ENCODE measurements at places on chromosomes 2 and 18.

GRCh38 chr2:13770279-13770678, 862.2 kb upstream of the LRATD1 start:
- no peak for DNase-seq

GRCh38 chr2:217562871-217563480, 439.8 kb downstream of the TNS1 start:
- no peak for DNase-seq

GRCh38 chr2:17625446-17625845, 85.0 kb downstream of the VSNL1 start:
- DNase-seq = peak; percentile 63

- DNase-seq = no peak
Measured at GRCh38 chr18:48385596-48385995, 23.6 kb downstream of the ZBTB7C start.

GRCh38 chr2:66661253-66662173, 226.6 kb downstream of the MEIS1 start:
- no peak for DNase-seq

DNA sequence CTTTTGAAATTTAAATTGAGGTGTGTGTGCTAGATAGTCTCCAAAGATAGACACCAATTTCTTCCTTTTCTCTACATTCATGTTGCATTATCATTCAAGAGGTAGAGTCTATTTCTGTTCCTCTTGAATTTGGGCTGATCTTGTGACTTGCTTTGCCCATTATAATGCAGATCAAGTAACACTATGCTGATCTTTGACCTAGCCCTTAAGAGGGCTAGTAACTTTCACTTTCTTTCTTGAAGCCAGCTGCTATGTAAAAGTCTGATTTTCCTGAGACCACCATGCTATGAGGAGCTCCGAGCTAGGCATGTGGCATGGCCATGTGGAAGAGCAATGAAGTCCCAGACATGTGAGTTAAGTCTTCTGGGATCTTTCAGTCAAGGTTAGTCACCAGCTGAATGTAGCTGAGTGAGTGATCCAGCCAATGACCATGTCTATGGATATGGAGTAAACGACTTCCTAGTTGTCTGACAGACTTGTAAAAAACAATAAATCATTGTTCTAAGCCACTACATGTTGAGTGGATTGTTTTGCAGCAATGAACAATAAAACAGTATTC, 189.4 kb upstream of the CWC22 start:
- no peak for DNase-seq

DNA sequence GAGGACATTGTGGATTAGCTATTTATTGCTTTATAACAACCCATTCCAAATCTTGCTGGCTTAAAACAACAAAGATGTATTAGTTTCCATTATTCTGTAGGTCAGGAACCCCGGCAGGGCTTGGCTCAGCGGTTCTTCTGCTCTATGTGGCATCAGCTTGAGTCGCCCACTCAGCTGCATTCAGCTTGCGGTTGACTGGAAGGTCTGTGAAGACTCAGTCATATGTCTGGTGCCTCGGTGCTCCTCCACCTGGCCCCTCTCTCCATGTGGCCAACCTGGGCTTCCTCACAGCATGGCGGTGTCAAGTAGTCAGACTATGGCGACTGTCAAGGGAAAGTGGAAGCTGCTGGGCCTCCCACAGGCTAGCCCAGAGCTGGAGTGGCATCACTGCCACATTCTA, 48.6 kb downstream of the EMILIN2 start:
- DNase-seq = no peak

DNA sequence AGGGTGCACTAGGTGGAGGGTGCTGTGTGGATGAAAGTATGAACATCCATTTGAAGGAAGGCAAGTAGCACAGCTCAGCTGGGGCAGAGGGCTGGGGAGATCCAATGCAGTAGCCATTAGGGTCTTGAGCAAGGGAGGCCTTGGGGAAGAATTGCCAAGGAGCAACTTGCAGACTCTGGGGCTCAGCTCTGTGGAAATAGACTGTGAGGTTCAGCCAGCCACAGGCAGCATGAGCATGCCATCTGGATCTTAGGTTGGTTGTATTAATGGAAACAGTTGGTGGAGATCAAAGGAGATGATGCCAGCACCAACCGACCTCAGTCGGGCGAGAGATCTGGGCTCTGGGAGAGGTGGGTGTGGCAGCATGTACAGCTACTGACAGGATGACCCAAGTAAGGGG, 5.6 kb downstream of the ZAP70 start:
- no peak for DNase-seq

GRCh38 chr2:26359886-26360473, 13.4 kb upstream of the ADGRF3 start:
- no peak for DNase-seq

- DNase-seq = no peak
Measured at GRCh38 chr18:354471-354870, 86.6 kb upstream of the THOC1 start.

DNA sequence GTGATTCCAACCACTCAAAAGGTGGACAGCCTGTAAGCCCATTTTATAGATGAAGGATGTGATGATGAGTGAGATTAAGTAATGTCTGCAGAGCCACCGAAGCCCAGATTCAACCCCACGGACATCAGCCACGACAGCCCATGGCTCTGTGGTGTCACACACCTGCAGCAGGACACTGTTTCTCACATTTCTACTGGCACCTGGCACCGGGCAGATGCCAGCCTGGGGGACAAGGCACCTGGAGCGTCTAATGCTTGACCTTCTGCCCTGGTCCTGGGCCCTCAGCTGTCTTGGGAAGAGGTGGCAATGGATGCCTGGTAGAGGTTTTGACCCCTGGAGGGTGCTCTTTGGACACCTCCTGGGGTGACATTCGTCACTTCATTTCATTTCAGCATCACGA, 176.3 kb downstream of the ANAPC1 start:
- no peak for DNase-seq

- DNase-seq = no peak
Measured at GRCh38 chr2:81545626-81546025, 1241.1 kb upstream of the LRRTM1 start.

DNA sequence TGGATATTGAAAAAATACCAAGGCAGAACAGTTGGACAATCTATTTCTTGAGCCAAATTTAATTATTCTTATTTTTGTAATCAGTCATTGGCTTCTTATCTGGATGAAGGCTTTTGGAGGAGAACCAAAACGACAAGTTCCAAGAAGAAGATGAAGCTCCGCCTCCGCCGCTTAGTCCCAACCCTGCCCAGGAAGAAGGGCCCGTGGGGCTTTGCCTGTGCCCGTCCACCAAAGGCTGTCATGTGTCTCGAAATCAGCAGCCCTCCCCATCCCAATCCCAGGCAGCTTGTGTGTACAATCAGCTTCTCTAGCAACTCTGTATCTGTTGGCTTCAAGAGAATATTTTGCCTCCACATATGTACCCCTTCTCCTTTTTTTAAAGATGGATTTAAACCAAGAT, 24.6 kb downstream of the PTRHD1 start:
- no peak for DNase-seq

DNA sequence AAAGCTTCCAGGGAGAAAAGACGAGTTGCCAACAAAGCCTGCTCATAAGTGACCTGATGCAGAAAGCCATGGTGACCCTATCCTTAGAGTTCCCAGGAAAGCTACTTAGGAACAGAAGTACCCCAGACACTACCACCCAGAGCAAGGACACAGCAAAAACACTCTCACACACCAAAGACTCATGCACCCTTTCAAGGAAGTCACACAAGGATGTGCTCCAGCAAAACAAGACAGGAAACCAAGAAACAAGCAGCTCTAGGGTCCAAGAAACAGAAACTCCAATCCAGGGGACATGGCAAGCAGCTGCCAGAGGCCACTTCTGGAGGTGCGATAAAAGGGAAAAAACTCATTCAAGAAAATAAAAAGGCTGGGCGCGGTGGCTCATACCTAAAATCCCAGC, 5.7 kb downstream of the KIF1A start:
- DNase-seq = no peak

DNA sequence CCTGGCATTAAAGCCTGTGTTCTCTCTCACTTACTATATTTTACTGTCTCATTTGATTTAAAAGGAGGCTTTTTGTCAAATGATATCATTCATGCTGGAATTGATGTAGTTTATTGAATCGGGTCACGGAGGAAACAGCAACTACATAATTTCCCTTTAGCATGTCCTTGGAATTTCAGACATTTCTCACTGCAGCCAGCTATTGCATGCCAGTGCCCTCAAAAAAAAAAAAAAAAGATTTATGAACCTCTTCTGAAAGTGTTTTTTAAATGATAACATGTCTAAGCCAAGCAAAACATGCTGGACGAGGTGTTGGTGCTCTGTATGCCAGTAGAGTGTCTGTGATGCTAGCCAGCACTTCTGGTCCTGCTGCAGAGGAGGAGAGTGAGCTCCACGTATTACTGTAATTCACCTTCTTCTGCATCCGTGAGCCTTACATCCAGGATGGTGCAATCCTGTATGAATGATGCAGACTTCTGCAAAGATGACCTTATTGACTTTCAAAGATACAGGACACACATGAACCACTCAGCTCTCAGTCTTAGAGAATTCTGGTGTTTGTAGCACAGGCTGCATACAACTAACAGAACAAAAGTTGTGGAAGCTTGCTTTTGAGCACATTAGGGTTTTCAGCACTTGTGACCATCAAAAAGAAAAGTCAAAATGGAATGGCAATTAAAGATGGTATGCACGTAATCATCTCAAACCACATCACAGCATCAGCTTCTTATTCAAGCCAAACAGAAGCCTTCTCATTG, 31.1 kb downstream of the UGP2 start:
- peak; percentile 58 for DNase-seq

DNA sequence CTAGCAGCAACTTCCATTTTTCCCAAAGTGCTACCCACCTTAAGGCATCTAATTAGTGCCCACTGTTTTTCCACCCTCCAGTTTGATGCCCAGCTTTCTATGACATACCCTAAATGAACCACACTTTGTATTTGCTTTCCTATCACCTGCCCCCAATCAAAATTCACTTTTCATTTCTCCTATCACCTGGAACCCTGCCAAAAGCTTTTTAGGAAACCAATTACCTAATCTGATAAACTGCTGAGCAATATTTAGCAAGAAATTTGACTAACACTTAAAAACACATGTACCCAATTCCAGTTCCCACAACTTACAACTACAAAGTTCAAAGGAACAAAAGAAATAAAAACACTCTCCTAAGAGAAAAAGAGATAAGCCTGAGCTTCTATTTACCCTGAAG, 71.7 kb downstream of the IKZF2 start:
- no peak for DNase-seq

DNA sequence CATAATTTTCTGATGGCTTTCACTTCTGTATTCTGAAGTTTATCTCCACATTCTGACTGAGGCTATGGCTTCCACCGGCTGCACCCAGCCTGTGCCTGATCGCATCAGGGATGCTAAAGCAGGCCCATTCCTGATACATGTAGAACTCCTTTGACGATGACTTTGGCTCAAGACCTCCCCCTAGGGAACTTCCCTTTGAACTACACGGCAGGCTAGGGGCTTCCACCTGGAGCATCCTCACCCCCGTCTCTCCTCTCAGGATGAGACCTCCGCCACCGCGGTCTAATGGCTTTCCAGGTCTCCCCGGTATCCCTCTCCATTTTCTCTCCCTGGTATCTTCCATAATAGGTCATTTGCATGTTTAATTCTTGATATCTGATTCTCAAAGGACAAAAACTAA, 214.9 kb upstream of the CHST9 start:
- DNase-seq = no peak

DNA sequence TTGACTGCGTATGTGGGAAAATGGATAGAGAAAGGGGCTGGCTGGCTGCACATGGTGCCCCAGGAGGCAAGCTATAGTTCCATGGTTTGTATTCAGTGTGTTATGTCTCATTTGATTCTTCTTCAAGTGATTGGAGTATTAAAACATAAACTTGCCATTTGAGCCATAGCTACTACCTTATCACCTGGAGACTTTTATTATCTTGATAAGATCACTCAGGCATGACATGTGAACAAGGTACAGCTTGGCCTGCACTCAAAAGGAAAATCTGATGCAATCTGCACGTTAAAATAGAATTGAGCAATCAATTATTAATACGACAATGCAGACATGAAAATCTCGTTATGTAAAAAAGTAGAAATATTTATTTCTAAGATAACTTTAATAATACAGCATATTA, 116.9 kb downstream of the RND3 start:
- DNase-seq = no peak

GRCh38 chr18:44816477-44816876, 135.8 kb downstream of the SETBP1 start:
- no peak for DNase-seq

DNA sequence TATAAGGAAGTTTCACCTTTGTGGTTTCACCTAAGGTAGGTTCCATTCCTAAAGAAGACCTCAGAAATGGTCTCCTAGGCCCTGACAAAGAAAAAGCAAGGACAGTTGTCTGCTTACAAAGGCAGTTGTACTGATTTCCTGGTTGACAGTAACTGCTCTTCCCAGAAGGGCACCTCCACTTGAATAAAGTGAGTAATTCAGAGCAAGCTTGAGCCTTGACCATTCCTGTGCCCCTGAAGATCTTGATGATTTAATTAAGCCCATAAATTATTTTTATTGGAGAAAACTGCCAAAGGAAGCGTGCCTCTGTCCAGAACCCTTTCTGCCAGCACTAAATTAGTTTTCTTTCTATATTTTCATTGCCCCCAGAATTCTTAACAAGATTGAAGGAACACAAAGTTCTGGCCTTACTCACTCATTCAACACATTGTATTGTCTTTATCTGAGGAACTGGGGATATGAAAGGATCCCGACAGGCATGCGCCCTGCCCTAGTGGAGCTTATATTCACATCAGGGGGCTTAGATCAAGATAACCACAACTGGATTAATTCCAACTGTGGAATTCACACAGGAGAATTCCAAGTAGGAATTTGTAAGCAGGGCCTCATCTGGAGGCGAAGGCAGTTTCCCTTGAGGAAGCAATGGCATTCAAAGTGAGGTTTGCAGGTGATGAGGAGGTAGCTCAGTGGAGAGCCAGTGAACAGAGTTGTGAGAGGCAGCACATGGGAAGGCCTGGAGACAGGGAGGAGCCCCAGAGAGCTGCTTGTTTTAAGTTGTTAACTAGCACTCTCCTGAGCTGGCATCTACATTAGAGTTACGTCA, 21.2 kb downstream of the PTRHD1 start:
- no peak for DNase-seq

DNA sequence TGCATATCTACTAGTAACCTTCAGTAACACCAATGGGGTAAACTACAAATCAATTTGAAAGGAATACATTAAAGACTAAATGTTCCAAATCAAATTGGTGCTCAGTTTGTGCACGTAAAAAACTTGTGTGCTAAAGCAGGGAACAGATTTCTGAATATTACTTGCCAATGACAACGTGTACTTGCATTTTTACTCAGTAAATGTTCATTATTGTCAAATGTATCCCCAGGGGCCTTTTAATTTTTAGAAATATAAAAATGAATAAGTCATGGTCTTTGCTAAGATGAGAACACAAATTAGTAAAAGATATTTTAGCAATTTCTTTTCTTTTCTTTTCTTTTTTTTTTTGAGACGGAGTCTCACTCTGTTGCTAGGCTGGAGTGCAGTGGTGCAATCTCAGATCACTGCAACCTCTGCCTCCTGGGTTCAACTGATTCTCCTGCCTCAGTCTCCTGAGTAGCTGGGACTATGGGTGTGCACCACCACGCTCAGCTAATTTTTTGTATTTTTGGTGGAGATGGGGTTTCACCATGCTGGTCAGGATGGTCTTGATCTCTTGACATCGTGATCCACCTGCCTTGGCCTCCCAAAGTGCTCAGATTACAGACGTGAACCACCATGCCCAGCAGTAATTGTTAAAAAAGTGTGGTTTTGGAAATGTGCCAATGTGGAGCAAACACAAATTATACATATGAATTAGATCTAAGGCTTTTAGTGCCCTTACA, 52.6 kb downstream of the PMAIP1 start:
- DNase-seq = no peak

- no peak for DNase-seq
Measured at GRCh38 chr2:28678944-28679343, 72.7 kb upstream of the PPP1CB start.

- no peak for DNase-seq
Measured at GRCh38 chr2:234633581-234634230, 136.8 kb upstream of the ARL4C start.

All from fibroblast of lung (primary cell).